ENCODE measurements at places on chromosomes 4 and X.

GRCh38 chr4:15396157-15396800, 31.6 kb upstream of the C1QTNF7 start:
- no peak for DNase-seq

GRCh38 chr4:115323106-115323707, 209.8 kb upstream of the NDST4 start:
- no peak for DNase-seq

- no peak for DNase-seq
Measured at GRCh38 chr4:48898733-48899431, 7.7 kb downstream of the OCIAD2 start.

DNA sequence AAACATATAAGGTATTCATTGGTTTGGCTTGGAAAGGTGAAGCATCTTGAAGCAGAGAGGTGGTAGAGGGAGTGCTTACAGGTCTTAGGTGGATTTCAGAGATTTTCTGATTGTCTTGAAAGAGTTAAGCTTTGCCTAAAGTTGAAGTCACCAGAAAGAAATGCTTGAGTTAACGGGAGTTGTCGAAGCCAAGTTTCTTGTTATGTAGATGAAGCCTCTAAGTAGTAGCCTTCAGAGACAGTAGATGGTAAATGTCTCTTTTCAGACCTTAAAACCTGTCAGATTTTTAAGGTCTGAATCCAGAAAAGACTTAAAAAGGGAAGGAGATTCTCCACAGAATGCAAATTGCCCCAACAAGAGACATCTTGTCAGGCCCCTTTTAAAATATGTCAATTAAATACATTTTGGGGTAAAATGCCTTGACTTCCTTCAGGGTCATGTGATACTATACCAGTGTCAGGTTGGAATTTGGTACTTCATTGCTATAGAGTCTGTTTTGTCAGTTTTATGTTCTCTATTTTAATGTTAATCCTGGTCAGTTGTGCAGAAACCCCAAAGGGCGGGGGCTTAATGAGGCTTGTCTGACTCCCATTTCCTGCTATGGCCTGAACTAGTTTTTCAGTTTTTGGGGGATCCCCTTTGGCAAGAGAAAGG, 81.0 kb downstream of the PCDH18 start:
- DNase-seq, result no peak

GRCh38 chr4:56050625-56051024, 101.9 kb downstream of the CEP135 start:
- DNase-seq, result no peak

DNA sequence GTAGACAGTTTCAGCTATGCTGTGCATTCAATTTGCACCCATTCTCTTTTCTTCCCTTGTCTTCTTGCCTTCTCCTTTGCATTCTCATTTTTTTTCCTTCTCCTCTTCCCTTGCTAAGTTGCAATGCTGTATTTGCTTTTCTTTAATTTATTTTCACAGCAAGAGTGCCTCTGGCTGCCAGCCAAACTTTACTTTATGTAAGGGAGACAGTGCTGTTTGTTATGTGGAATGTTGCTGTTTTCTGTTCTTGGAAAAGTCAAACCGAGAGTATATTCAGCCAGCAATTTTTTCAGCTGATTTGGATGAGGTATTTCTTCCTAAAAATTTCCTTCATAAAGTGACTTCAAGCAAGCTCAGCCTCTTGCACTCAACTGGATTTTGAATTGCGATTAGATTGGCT, 1293.4 kb downstream of the ARAP2 start:
- no peak for DNase-seq

DNA sequence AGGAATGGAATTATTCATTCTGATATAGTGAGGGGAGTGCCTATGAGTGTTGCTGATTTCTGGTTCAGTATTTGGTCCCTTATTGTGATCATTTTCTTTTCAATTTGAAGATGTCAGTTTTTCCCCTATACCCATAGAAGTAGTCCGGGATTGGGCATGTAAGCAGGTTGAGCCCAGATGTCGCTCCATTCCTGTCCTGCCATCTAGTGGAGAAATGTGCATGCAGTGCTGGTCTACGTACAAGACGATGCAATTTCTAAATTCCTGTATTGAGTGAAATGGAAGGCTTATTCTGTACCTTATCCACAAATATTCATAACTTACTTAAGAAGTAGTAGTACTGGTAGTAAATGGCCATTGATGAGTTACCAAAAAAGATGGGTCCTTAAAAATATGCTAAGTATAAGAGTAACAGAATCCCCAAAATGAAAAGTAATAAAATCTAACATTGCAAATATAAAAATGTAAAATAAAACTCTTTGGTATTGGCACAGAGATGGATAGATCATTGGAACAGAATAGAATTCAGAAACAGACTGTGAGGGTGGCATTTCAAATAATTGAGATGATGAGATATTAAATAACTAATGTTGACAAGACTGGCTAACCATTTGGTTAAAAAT, 60.9 kb downstream of the UGT8 start:
- peak; percentile 53 for DNase-seq
